ENCODE measurements at places on chromosomes 12 and 14.
A peak's percentile ranks its signal among the peaks of the same experiment; 100 is the strongest.

DNA sequence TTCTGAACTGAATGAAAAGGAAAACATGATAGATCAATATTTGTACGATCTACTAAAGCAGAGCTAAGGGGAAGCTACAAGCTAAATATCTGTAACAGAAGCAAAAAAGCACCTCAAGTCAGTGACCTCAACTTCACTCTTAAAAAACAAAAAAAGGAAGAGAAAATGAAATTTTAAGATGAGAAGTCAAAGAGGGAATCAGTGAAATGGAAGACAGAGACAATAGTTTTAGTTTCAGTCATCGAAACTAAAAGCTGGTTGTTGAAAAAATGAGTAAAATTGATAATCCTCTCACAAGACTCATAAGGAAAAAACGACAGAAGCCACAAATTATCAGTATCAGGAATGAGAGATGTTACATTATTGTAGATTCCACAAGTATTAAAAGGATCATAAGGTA is 11.9 kb upstream of the SLC2A13 start:
- no peak overlapping the region for H3K4me3 ChIP-seq
- no peaks in the 10 kb centered on the region for H3K4me1 ChIP-seq
- H3K27ac ChIP-seq, result no peak overlapping the region
- no peaks in the 10 kb centered on the region for H3K36me3 ChIP-seq
- no peaks in the 10 kb centered on the region for H3K27me3 ChIP-seq
- no peak for DNase-seq

GRCh38 chr12:3753544-3754284 is 805 bp upstream of the CRACR2A start:
- H3K27ac ChIP-seq, result no peak overlapping the region
- no peaks in the 10 kb centered on the region for H3K36me3 ChIP-seq

GRCh38 chr12:128564956-128565355 is 258.8 kb downstream of the SLC15A4 start:
- H3K4me1 ChIP-seq, result no peaks in the 10 kb centered on the region
- H3K27me3 ChIP-seq, result peaks cover 4% of the 10 kb centered on the region
- no peak overlapping the region for H3K4me3 ChIP-seq
- no peak for DNase-seq
- H3K27ac ChIP-seq, result no peak overlapping the region

- peak; percentile 4 for DNase-seq
- H3K4me3 ChIP-seq, result no peak overlapping the region
- no peaks in the 10 kb centered on the region for H3K27me3 ChIP-seq
- H3K4me1 ChIP-seq, result peaks cover 6% of the 10 kb centered on the region
These were observed 145.4 kb upstream of the FKBP4 start for GRCh38 chr12:2649201-2650030.

DNA sequence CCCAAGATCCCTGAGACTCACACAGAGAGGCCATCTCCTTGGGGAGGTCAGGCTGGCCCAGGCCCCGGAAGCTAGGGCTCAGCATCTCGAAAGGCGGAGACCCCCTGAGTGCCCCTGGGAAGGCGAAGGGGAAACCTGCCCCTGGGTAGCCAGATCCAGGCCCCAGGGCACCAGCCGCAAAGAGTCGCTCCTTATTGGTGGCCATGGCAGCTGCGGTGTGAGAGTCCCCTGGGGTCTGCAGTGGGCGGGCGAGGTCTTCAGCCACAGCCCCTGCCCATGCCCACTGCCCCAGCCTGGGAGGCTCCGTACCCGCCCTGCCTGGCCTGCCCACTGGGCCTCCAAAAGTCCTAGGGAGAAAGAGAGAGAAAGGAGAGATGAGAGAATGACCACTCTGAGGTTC is 4.7 kb downstream of the RARG start:
- peaks cover 72% of the 10 kb centered on the region for H3K4me1 ChIP-seq
- no peak for DNase-seq
- H3K36me3 ChIP-seq, result peaks cover 5% of the 10 kb centered on the region
- no peak overlapping the region for H3K27ac ChIP-seq

DNA sequence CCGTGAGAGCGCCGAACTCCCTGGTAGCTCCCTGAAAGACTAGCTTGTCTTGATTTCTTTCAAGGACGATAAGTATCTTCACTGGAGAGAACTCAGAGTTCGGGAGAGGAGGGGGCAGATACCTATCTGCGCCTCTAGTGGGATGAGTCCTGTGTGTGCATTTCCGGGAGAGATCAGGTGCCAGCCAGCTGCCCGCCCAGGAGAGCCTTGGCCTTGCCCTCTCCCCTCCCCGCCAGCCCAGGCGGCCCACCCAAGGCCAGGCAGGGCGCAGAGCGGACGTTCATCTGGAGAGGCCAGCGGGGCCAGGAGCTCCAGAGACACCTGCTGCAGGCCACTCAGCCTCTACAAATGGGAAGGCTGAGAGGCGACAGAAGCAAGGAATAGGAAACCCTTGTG is 1.0 kb downstream of the CD9 start:
- H3K27ac ChIP-seq, result peak overlapping the region; percentile 71
- DNase-seq, result no peak
- H3K27me3 ChIP-seq, result peaks cover 7% of the 10 kb centered on the region
- peak overlapping the region; percentile 84 for H3K4me3 ChIP-seq
- peaks cover 15% of the 10 kb centered on the region for H3K36me3 ChIP-seq
- peaks cover 79% of the 10 kb centered on the region for H3K4me1 ChIP-seq

DNA sequence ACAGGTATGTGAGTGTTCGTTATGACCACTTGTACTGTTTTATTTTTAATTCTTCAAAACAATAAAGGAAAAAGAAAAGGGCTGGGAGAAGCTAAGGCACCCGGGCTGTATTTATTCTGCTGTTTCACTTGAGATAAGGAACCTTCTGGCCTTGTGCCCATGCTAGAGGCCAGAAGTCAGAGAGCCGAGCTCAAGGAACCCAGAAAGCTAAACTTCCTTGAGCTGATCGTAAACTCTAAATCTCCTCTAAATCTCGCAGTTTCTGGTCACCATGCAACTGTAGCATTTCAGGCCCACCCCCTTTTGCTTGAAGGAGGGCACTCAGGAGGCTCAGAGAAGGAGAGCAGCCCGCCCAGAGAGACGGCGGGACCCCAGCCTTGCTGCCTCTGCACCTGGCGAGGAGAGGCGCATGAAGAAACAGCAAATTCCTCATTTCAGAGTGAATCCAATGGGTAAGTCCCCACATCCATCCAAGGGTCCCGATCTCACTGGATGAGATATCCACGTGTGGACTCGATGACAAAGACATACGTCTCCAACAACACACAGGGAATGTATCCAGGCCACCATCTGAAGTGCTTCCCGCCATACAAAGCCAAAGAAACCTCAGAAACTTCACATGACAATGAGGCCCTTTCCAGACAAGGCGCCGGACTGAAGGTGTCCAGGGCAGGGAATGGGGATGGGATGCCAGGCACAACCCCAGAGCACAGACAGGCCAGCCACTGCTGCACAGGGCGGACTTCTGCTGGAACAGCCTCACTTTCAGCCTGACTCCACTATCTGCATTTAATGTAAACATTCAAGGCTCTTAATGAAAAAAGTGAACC is 14.6 kb downstream of the CCDC88C start:
- DNase-seq, result no peak
- H3K36me3 ChIP-seq, result peaks cover 13% of the 10 kb centered on the region
- H3K4me3 ChIP-seq, result no peak overlapping the region
- H3K4me1 ChIP-seq, result peaks cover 49% of the 10 kb centered on the region

DNA sequence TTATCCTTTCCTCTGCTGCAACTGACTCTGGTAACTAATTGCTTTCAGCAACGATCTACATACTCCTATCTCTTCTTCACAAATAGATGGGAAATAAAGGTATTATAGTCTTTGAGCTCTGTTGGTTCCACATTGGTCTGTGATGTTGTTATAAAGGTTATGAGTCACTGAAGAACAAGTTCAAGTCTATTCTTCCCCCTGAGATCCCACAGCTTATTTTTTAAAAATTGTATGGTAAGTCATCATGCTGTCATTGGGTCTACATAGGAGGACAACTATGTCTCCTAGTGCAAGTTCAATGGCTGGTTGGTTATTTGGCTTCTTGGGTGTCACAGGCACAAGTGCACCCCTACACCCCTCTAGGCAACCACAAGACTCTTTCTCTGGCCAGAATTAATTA is 49.6 kb upstream of the PTCSC3 start:
- H3K27me3 ChIP-seq, result no peaks in the 10 kb centered on the region
- no peak overlapping the region for H3K4me3 ChIP-seq
- no peak for DNase-seq
- H3K36me3 ChIP-seq, result no peaks in the 10 kb centered on the region
- H3K27ac ChIP-seq, result no peak overlapping the region
- H3K4me1 ChIP-seq, result peaks cover 34% of the 10 kb centered on the region

- H3K27me3 ChIP-seq, result no peaks in the 10 kb centered on the region
- no peak overlapping the region for H3K4me3 ChIP-seq
- no peak overlapping the region for H3K27ac ChIP-seq
These were observed 142.6 kb upstream of the OTX2 start for GRCh38 chr14:56952766-56953473.

DNA sequence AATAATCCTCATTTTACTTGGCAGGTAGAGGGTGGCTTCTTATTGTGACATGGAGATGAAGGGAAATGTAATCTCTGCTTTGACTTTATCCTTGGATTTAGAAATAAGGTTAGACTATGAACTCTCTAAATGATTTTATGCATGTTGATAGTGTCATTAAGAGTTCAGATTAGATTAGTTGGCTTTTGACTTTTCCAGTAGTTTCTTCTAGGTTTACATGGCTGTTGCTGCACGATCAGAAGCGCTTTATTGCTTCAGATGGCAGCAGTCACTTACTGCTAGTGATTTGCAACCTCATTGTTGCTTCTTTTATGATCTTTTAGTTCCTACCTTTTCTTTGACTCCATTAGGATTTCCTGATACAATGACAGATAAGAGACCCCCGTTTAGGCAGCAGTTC is 32.3 kb downstream of the SLC15A5 start:
- no peak overlapping the region for H3K4me3 ChIP-seq
- no peak for DNase-seq
- no peaks in the 10 kb centered on the region for H3K36me3 ChIP-seq
- H3K27me3 ChIP-seq, result no peaks in the 10 kb centered on the region
- no peak overlapping the region for H3K27ac ChIP-seq

DNA sequence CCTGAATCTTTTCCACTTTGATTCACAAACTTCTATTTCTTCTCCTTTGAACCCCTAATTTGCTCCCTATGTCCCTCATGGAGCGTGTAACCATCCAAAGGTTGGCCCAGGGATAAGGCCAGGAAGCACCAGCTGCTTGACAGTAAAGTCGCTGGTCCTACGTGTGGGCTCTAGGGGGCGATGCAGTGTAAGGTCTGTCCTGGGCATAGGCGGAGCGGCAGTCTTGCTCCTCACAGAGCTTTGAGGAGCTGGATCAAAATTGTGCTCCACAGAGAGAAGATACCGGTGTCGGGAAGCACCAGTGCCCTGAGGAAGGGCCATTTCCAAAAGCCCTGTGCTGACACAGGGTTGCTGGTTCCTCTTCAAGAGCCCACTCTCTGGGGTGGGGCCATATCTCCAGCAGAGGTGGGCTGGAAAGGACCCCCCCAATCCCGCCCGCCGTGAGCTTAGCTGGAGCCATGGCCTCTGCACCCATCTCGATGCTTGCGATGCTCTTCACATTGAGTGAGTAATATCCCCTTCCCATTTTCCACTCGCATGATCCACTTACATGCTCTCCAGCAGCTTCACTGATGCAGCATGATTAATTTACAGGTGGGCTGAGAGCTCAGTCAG is 49.9 kb upstream of the OR4E1 start:
- peaks cover 14% of the 10 kb centered on the region for H3K27me3 ChIP-seq
- no peak overlapping the region for H3K27ac ChIP-seq
- H3K4me1 ChIP-seq, result peaks cover 3% of the 10 kb centered on the region
- DNase-seq, result peak; percentile 84
- no peak overlapping the region for H3K4me3 ChIP-seq

- H3K27me3 ChIP-seq, result no peaks in the 10 kb centered on the region
- H3K4me3 ChIP-seq, result no peak overlapping the region
- peaks cover 25% of the 10 kb centered on the region for H3K36me3 ChIP-seq
These were observed 33.5 kb downstream of the RNFT2 start for GRCh38 chr12:116771651-116772050.

DNA sequence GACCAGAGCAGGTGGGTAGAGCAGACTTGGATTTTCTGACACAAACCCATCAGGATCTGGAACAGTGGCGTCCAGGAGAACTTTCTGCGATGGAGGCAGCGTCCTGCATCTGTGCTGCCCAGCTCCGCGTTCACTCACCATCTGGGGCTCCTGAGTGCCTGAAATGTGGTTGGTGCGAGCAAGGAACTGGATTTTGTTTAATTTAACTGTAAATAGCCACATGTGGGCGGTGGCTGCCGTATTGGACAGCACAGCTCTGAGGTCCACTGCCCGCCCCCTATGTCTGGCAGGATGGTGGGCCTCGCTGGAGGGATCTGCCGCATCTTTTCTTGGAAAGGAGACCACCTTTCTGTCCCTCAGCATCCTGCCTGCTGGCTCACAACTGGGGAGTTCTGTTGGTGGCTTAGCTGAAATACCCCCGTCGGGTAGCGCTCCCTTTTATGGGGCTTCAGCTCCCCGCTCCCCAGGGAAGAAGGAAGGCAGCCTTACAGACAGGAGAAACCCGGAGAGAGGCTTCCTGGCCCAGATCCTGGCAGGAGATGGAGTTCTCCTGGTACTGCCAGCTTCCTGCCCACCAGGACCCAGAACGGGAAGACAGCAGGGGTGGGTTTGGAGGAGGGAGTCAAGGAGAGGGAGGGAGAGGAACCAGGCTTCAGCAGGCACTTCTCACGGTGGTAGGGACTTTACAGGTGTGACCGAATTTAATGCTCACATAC is 184.9 kb upstream of the PRMT8 start:
- no peaks in the 10 kb centered on the region for H3K4me1 ChIP-seq
- H3K27me3 ChIP-seq, result no peaks in the 10 kb centered on the region
- no peak overlapping the region for H3K4me3 ChIP-seq
- no peaks in the 10 kb centered on the region for H3K36me3 ChIP-seq
- no peak overlapping the region for H3K27ac ChIP-seq
- no peak for DNase-seq

GRCh38 chr12:129152351-129153104 is 299.2 kb downstream of the GLT1D1 start:
- peaks cover 14% of the 10 kb centered on the region for H3K27me3 ChIP-seq
- peaks cover 49% of the 10 kb centered on the region for H3K36me3 ChIP-seq
- no peak overlapping the region for H3K27ac ChIP-seq

GRCh38 chr12:62967701-62968100 is 32.8 kb upstream of the PPM1H start:
- no peak for DNase-seq
- H3K4me3 ChIP-seq, result no peak overlapping the region
- no peak overlapping the region for H3K27ac ChIP-seq
- H3K36me3 ChIP-seq, result no peaks in the 10 kb centered on the region

DNA sequence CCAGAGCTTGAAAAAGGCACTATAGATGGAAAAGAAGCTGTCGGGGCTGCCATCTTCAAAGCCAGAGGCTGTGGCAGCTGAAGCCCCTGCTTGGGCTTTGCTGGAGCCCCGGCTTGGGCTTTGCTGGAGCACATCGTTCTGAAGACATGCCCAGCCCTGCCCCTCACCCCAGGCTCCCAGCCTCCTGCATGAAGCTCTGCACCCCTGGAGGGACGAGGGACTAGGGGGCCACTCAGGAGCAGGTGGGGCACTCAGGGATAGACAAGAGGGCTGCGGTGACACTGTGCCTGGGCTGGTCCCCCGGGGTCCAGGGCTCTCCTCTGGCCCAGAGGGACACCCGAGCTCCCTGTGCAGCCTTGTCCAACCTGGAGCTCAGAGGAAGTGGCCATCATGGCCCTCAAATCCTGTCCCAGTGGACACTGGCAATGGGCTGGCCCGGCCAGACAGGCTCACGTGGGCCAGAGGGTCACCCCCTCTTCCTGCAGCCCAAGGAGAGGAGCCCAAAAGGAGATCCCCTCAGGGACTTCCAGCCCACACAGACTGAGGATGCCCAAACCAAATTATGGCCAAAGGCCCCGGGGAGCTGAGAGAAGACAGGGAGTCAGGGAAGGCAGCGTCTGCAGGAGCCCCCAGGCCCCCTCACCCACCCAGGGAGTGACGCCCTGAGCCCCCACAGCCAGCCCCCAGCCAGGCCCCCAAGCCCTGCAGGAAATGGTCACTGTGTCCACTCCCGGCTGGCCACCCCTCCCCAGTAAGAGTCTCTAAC is 23.1 kb upstream of the C14orf180 start:
- peak; percentile 6 for DNase-seq
- no peaks in the 10 kb centered on the region for H3K4me1 ChIP-seq
- H3K36me3 ChIP-seq, result no peaks in the 10 kb centered on the region
- H3K27me3 ChIP-seq, result no peaks in the 10 kb centered on the region
- no peak overlapping the region for H3K4me3 ChIP-seq
